ENCODE measurements at places on chromosomes 5 and 9. TPM values are rescaled to one million over a fixed set of nuclear protein-coding genes. Genes with fewer than 3 reads are reported as not detected.

GRCh38 chr5:85517386-85517785 is 1100.4 kb upstream of the COX7C start:
- no peak for DNase-seq

The DNAI1 gene
- polyA plus RNA-seq = 0.16 TPM

The ERCC6L2 gene
- polyA plus RNA-seq = 6.8 TPM

The FLT4 gene
- polyA plus RNA-seq = 4.8 TPM

The GNPDA1 gene
- polyA plus RNA-seq = 12.1 TPM

DNA sequence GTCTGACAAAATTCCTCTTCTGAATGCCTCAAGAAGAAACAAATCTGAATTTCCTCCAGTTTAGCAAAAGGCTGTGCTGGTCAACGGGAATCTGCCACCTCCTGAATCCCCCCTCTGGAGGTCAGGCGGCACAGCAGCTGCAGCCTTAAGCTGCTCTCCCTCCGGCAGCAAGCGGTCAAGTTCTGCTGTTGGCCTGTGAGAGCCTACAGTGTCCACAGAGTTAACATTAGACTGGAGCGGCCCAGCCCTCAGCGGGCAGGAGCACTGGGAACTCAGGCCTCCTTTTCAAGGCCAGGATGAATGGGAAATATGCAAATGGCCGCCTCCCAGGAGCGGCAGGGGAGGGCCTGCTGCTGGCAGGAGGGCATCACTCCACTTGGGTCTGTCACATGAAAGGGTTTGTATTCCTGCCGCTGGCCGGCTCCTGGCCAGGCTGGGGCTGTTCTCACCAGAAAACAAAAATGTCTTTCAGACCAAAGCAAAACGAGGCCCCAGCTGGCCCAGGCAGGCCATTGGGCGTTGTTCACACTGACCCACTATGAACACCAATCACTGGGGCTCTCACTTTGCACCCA is 8.2 kb downstream of the ACSL6 start:
- DNase-seq = peak; percentile 64

- DNase-seq = no peak
These were observed 109.2 kb downstream of the PSAT1 start for GRCh38 chr9:78406146-78406545.

The MZB1 gene
- polyA plus RNA-seq = 0.38 TPM

The PCDHGB6 gene
- polyA plus RNA-seq = 3.1 TPM

GRCh38 chr5:170756691-170757090 is 26.8 kb upstream of the GABRP start:
- no peak for DNase-seq

The TMEM174 gene
- polyA plus RNA-seq = not detected

The SGCD gene
- polyA plus RNA-seq = 23.2 TPM

GRCh38 chr5:1141834-1142233 is 30.0 kb upstream of the SLC12A7 start:
- DNase-seq = no peak

GRCh38 chr9:96164268-96164683 is 137.7 kb downstream of the HSD17B3 start:
- DNase-seq = no peak

GRCh38 chr5:66793049-66793448 is 196.9 kb downstream of the MAST4 start:
- no peak for DNase-seq

DNA sequence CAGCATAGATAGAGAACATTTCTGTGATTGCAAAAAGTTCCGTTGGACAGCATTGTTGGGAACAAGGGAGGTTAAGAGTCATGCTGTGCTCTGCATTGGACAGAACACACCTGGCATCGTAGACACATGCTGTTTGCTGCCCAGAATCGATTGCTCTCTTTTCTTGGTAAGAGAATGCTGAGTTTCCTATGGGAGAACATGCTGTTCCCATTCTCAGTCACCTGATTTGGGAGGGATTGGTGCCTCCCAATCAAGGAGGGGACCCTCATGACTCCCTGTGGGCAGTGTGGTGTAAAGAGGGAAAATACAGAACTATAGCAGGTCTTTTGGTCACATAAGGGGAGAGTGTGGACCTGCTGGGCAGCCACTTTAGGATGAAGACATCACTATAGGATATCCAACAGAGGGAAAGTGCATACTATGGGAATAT is 555.4 kb upstream of the CLINT1 start:
- no peak for DNase-seq
